ENCODE measurements at places on chromosomes 4 and X.

- no peak for DNase-seq
Measured at GRCh38 chr4:111492496-111492895, 652.8 kb upstream of the FAM241A start.

GRCh38 chrX:17814557-17814956 lies 46.5 kb downstream of the RAI2 start:
- DNase-seq, result peak; percentile 11

DNA sequence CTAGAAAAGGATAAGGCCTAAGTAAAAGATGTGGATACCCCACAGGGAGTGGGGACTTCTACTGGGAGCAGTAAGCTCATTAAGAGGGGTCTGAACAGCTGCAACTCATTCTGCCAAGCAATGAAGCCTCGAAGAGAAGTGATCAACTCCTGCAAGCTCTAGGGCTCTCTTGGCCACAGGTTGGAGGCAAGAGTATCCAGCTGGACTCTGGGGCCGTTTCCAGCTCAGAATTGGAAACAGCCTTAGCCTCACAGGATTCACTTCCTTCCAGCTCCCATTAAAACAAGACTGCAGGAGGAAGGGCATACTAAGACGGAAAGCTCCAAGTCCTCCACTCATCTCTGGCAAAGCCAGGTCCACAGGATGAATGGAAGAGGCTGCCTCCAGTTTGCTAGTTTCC lies 126.3 kb downstream of the ATG4A start:
- DNase-seq, result no peak

- no peak for DNase-seq
Measured at GRCh38 chrX:150715184-150715583, 22.0 kb downstream of the MTMR1 start.

DNA sequence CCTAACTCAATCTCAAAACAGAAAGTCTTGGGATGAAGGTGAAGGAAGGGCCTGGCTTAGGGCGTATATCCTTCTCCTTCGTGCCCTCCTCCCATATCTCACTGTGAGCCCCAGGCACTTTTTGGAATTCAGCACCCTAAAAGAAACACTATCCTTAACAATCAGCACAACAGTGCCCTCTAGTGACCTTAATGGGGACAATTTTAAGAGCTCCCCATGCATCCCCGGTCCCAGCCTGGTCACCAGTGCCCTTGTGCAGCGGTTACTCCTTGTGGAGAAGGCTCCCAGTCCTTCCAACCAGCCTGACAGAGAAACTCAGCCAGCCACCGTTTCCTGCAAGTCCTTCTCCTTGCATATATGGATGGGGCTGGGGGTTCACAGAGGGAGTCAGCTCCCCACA lies 4.2 kb downstream of the PAK3 start:
- DNase-seq, result no peak

- no peak for DNase-seq
Measured at GRCh38 chr4:20281453-20281852, 29.7 kb downstream of the SLIT2 start.

GRCh38 chrX:150155436-150156035 lies 207.6 kb upstream of the MAMLD1 start:
- DNase-seq, result peak; percentile 68

DNA sequence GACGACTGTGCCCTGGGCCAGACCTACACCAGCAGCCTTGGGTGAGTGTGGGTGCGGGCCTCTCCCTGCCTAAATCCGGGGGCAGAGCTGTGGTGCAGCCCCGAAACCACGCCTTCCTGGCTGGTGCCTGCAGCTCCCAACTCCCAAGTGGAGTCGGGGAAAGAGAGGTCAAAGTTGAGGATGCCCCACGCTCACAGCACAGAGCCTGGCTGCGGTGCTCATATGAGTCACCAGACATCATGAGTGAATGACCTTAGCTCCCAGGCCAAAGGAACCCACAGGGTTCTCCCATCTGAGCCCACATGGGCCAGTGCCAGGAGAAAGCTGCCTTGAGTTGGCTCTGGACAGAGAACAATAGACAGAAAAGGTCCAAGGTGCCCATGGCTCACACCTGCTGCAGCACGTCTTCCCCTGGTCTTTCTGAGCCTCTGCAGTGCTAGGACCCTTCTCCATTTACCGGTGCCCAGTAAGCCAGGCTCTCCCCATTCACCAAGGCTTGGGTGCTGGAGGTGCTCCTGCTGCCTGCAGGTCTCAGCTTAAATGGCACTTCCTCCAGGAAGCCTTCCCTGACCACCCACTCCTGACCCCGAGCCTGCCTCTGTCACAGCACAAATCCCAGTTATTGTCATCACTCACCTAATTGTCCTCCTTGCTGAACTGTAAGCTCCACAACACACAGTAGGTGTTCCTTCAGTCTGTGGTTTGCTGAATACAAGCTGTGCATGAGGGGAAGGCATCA lies 224.2 kb downstream of the AFAP1 start:
- DNase-seq, result no peak

- DNase-seq, result no peak
Measured at GRCh38 chr4:184792334-184792733, 33.4 kb downstream of the ACSL1 start.

DNA sequence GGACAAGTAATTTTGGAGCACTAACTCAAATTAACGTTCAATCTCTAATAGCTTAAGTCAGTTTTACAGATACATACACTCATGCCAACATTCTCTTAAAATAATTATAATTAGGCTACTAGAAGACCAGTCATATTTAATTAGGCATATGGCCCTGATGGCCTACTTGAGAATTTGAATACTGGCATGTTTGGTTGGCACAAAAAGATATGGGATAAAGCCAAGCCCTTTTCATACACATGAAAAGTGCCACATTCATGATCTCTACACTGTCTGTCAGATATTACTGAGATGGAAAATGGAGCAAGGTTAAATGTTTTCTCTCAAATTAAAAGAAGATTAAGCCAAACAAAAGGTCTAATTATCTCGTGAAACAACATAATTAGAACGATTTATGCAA lies 1091.0 kb downstream of the C4orf33 start:
- no peak for DNase-seq

DNA sequence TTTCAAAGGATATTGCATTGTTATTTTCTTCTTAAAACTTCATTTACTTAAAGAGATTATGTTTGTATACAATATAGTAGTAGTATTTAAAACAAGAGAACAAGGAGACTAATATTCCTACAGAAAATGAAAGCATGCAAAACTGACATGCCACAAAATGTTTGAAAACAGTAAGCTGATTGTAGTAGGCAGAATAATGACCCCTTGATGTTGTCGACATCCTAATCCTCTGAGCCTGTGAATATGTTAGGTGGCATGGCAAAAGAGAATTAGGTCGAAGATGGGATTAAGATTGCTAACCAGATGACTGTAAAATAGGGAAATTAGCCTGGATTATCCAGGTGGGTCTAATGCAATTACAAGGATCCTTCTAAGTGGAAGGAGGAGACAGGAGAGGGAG lies 522.2 kb upstream of the NR3C2 start:
- DNase-seq, result no peak

GRCh38 chr4:138310498-138310897 lies 68.3 kb upstream of the SLC7A11 start:
- DNase-seq, result no peak

DNA sequence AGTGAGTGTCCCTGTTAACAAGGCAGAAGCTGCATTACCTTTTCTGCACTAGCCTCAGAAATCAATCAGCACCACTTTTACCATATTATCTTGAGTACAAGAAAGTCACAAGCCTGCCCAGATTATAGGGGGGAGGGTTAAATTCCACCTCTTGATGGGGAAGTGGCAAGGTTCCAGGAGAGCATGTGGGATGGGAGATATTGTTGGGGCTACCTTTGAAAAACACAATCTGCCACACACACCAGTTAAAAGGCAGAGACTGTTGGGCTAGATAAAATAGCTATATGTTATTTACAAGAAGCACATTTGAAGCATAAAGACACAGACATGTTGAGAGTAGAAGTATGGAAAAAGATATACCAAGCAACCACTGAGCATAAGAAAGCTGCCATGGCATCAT lies 6.6 kb upstream of the AVPR2 start:
- no peak for DNase-seq

DNA sequence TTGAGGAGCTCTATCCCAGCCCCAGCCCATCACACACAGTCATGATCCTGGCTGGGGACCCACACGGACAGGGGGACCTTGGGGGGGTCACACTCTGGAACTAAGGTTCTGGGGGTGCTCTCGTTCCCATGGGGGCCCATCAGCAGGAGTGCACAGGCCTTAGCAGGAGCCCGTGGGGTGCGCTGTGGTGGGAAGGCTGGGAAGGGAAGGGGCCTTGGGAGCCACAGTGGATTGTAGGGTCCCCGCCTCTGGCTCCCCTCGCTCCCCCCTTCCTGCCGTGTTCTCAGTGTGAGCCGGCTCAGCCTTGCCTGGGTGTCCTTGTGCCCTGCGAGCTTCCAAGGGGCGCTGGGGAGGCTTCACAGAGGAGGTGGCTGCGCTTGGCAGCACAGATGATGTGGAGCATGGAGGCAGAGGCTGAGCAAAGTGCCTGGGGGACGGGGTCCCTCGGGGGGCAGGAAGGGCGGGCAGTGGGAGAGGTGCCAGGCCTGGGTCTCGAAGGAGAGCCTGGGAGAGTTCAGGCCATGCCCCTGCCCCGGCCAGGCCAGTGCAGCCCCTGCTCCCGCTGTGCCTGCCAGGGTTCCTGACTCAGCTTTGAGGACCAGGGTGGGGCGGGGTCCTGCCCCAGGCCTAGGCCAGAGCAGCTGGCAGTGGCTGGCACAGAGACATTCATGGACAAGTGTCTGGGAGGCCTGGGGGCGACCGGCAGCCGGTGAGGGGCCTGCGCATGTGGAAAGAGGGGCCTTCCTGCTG lies 5.5 kb upstream of the HGFAC start:
- DNase-seq, result no peak

DNA sequence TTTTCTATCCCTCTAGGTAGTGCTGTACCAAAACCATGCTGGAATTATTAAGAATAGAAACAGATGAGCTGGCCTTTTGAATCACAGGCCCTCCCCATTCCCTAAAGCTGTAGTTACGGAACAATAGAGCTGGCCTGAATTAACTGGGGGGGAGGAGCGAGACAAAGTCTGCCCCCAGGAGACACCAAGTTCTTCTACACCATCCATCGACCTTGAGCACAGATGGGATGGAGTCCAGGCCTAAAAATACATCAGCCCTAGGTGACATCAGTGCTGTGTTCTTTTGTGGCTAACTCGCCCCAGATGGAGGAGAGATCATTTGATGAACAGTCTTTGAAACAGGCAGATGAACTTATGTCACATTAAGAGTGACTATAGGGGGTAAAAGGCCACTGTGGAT lies 49.6 kb downstream of the LHFPL1 start:
- no peak for DNase-seq

DNA sequence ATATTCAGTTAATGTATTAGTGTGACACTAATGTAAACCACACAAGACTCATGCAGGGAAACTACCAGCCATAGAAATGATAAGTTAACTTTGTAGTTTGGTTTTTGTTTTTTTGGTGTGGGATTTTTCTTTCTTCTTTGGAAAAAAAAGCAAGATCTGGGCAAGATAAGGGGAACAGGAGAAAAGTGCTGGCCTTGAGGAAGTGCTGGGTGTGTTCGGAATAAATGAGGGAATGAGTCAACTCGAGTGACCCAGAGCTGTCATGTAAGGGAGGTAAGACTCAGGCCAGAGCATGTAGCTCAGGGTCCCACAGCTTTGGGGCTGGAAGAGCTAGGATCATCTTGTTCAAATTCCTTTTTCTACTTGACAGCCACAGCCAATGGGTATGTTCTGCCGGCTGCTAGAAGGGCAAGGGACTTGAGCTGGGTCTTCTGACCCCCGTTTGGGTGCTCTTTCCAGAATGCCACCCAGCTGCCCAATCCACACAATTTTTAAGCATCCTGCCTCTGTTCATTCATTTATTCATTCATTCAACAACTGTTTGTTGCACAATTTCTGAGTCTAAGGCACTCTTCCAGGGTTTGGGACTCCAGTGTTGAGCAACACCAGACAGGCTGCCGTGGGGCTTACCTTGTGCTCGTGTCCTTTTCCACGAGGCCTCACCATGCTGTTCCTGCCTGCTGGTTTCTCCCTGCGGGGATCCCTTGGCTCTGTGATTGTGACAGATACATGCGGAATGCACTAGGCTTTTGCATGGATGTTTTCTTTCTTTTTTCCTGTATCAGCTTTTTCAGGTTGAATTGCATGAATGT lies 54.5 kb downstream of the CLDN34 start:
- DNase-seq, result no peak

- no peak for DNase-seq
Measured at GRCh38 chrX:150680974-150681373, 12.2 kb upstream of the MTMR1 start.

- DNase-seq, result no peak
Measured at GRCh38 chrX:19513383-19513782, 1.9 kb downstream of the MAP3K15 start.

GRCh38 chr4:1011666-1012033 lies 224 bp downstream of the FGFRL1 start:
- no peak for DNase-seq

DNA sequence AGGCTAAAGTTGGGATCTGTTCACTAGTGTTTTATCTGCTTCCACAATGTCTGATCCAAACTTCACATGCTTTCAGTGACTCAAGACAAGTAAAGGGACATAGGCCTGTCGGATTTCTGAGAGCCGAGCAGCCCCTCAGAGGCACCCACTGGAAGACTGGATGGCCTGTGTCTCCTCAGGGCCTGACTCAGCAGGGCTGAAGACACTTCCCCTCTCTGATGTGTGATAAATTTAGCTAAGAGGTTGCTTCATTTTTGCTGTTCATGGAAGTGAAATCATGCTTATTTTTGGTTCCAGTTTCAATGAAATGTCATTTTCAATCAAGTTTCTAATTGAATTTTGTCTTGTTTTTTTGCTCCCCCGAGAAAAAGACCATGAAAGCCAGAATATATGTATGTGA lies 93.7 kb downstream of the MXRA5 start:
- DNase-seq, result no peak

Measured in HS-27A (cell line).